Stimulated activated CD8-positive, alpha-beta memory T cell treated with anti-CD3 and anti-CD28 coated beads, Interleukin-4, amount 100 ng/mL, for 48 hours (primary cell): ENCODE measurements at places on chromosomes 1 and 21.

DNA sequence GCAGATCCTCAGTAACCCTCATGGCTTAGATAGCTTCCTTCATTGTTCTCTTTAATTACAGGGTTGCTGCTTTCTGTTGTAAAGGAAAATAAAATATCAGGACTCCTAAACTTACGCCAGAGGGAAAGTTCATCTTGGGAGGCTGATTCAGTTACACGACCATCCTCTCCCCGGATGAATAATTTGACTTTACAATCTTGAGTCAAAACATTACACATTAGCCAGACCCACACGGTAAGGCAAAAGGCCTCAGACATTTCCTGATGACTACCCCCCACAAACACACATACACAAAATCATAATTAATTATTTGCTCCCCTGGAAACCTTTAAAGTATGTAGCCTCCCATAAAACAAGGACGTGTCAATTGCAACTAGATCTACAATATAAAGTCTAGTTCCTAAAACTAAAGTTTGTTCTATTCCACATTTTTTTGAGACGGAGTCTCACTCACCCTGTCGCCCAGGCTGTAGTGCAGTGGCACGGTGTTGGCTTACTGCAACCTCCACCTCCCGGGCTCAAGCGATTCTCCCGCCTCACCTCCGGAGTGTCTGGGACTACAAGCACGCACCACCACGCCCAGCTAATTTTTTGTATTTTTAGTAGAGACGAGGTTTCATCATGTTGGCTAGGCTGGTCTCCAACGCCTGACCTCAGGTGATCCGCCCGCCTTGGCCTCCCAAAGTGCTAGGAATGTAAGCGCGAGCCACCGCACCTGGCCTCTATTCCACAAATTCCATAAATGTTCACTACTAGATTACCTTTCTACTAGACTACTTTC lies 830 bp upstream of the PRDX1 start:
- DNase-seq, result no peak

- peak; percentile 78 for DNase-seq
Observed at GRCh38 chr1:224497714-224498573, 63.3 kb upstream of the WDR26 start.

DNA sequence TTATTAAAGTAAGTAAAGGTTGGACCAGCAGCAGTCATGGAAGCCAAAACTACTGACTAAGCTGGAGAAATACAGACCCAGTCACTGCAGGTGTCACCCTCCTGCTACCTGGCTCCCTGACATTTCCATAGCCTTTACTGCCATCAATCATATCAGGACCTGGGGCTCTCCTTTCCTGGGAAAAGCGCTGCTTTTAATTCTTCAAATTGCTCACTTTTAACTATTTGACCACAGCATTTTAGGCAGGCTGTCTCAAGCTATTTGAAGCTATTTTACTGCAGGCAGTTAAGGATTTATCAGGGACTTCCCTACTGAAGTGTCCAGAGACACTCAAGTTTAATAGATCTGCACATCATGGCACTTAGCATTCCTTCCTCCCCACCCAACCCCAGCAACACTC lies 4.1 kb downstream of the IVL start:
- no peak for DNase-seq

- DNase-seq, result no peak
Observed at GRCh38 chr1:22140694-22141093, 2.2 kb downstream of the WNT4 start.

GRCh38 chr1:239861985-239862384 lies 229.7 kb upstream of the FMN2 start:
- no peak for DNase-seq

DNA sequence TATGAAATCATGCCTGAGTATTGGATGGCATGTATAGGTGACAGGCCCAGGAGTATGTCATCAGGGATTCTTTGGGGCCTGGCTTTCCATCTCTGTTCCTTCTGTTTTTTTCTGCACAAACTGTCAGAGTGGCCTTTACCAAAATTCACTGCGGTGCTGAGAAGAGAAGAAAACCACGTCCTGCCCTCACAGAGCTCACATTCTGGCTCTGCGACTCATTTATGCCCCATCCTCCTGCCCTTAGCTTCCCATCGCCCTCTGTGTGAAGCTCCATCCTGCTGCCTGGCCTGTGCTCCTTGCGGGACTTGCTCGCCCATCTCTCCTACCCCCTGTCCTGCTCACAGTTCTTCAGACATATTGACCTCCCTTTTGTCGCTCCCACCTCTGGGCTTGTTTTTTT lies 73.4 kb downstream of the HUNK start:
- no peak for DNase-seq

DNA sequence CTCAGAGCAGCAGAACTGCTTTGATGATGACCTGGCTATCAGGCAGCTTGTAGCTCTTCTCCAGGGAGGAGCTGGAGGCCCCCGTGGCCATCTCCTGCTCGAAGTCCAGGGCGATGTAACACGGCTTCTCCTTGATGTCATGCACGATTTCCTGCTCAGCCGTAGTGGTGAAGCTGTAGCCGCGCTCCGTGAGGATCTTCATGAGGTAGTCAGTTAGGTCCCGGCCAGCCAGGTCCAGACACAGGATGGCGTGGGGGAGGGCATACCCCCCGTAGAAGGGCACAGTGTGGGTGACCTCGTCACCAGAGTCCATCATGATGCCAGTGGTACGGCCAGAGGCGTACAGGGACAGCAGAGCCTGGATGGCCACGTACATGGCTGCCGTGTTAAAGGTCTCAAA lies 18.3 kb upstream of the TP53BP2 start:
- DNase-seq, result no peak

DNA sequence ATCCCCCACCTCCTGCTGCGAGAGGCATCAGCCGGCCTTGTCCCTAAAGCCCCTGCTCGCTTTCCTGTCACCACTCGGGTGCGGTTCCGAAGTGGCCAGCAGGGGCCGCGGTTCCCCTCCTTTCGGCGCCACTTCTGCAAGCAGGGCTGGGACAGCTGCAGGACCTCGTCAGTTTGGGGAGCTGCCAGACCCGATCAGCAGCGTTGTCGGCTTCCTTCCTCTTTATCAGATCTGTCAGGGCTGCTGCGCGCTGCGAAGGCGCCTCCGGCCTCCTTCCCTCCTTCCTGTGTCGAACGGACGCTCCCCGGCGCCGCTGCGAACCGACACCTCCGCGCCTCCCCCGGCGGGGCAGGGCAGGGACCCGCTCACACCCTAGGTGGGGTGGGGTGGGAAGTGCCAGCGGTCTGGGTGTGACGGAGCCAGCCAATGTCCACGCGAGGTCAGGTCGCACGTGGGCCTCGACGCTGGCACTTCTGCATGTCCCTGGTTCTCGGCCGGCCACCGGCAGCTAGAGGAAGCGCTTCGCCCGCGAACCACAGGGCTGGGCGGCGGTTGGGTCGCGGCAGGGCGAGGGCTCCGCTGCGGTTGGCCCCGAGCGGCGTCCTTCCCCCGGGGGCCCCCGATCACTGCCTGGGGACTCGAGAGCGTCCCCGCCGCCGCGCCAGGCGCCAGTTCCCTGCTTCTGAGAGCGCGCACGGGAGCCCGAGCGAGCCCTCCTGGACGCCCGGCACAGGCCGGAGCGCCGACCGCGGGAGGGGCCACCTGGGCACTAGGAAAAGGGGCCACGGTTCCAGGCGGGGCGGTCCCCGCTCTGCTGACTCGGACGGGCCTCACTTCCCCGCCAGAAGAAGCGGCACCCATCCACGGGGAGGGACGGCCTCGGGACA lies 81.8 kb downstream of the RUNX3 start:
- DNase-seq, result peak; percentile 96

GRCh38 chr21:39000496-39000895 lies 182.8 kb downstream of the PSMG1 start:
- peak; percentile 65 for DNase-seq

DNA sequence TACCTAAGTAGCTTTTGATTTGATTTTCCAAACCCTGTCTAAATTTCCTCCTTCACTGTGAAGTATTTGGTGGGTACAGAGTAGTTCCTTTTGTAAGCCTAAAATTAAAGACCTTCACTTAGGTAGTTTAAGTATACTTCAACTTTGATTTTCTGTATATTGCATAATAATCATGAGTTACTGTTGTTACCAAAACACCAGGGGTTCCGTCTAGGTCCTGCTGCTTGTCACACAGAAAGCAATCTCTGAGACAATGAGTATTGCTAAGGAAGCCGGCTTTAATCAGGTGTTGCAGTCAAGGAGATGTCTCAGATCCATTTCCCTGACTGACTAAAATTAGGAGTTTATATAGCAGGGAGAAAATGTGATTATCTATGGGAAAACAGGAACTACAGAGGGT lies 15.3 kb downstream of the RPS6KC1 start:
- no peak for DNase-seq

- no peak for DNase-seq
Observed at GRCh38 chr1:76121850-76122249, 47.3 kb downstream of the ST6GALNAC3 start.

GRCh38 chr1:31596737-31597097 lies 20.4 kb downstream of the TINAGL1 start:
- DNase-seq, result no peak

DNA sequence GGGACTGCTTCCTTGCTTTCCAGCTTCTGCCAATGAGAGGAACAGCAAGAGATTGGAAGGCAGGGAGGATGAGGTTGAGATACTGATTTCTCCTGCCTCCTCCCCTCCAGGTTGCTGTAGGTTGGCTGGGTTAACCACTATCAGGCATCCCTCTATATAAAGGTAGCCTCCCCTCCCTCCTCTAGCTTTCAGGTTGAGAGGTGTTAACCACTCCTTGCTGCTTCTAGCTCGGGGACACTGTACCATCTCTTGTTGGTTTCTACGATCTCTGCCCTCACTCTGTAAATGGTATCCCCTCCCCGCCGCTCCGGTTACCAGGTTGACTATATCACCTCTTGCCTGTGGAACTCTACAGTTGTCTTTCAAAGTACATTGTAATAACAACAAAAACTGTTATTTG lies 16.7 kb downstream of the LPAR3 start:
- DNase-seq, result no peak

- DNase-seq, result no peak
Observed at GRCh38 chr1:205012391-205013140, 30.4 kb upstream of the CNTN2 start.

DNA sequence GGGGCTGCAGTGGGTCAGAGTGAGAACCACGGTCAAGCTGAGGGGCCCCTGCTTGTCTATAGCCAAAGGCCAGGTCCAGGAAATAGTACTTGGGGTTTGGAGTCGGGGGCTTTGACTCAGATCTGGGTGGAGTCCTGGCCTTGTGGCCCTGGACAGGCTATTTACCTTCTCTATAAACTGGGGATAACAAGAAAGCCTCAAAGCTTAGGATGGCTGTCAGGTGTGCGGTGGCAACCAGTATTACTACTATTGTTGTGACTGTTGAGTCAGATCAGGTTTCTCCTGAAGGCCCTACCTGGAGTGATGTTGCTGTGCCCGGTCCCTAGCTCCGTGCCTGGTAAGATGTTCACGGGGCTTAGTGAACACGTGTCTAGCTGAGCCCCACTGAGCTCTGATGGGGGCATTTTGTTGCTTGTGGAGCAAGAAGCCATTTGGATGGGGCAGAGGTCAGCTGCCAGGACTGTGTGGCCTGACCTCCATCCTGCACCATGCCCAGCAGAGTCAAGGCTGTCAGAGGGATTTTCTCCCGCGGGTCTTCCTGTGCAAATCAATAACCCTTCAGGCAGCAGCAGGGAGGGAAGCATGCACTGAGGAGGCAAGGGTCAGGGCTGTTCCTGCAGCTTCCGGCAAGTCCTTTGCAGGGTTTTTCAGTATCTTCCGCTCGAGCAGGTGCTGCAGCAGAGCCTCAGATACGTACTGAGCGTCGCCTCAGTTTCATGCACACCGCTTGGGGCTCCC lies 170.3 kb downstream of the CAMTA1 start:
- DNase-seq, result no peak

GRCh38 chr21:31713973-31714740 lies 17.8 kb downstream of the SCAF4 start:
- DNase-seq, result no peak

DNA sequence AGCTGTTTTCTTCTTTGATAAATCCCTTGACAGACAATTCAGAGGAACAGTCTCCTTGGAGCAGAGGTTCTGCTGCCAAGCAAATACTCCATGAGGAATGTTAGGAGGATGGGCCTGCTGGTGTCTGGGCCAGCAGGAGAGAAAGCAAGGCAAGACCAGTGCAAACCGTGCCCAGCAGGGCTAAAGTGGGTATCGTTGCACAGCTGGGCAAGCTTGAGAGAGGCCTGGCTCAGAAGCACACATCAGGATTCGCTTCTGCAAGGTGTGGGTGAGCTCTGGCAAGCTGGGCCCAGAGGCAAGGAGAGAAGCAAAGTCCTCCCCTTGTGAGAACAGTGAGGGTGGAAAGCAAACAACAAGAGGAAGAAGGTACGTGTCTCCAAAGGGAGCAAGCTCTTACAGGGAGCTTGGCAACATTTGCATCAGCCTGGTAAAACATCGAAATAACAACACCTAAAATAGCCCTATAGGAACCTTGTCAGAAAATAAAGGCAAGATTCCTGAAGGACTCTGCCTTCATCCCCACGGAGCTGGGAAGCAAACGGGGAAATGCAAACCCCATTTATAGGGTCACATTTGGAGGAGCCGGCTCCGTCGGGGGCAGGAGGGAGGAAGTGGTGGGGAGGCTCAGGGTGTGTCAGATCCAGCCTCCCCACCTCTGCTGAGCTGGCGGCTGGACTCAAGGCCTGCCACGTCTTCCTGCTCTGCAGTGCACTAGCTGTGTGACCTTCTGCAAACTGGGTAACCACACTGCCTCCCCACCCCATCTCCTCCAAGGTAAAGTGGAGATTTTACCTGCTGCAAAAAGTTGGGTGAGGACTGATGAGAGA lies 62.3 kb upstream of the HIVEP3 start:
- DNase-seq, result peak; percentile 33
